Activated T-cell treated with anti-CD3 and anti-CD28 coated beads, Interleukin-2, amount 50 U/mL, for 72 hours (primary cell): ENCODE measurements at places on chromosomes 16 and 17. TPM values are rescaled to one million over a fixed set of nuclear protein-coding genes. Genes with fewer than 3 reads are reported as not detected.
A peak's percentile ranks its signal among the peaks of the same experiment; 100 is the strongest.

The NRN1L gene
- 1.9 TPM for total RNA-seq

The KRTAP9-4 gene
- total RNA-seq = not detected

GRCh38 chr16:23395732-23396131 lies 57.3 kb downstream of the COG7 start:
- DNase-seq = no peak

GRCh38 chr16:57998486-57998885 lies 2.0 kb downstream of the ZNF319 start:
- peak; percentile 57 for DNase-seq

GRCh38 chr17:5832886-5833285 lies 237.3 kb upstream of the WSCD1 start:
- no peak for DNase-seq

The MGAT5B gene
- total RNA-seq = 0.28 TPM

DNA sequence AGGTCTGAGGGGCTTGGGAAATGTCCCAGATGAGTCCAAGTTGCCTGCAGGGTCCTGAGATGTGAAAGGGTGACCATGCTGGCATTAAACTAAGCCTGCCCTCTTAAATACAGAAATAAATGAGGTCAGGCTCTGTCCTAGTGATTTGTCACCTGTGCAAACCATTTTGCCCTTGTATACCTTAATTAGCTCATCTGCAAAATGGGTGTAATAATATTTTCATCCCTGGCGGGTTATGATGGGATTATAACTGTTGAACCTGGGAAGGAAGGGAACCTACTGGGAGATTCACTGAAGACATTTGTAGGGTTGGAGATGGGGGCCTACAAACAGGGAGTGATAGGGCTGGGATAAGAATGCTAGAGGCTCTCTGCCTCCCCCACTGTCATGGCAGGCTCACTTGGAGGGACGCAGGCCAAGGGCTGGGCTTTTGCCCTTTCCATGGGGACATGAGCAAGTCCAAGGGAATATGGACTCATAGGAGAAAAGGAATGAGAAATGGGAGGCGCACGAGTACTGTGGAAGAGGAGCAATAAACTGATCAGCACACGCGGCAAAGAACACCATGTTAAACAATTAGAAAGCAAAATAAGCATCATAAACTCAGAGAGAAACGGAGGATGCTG lies 4.4 kb downstream of the NKD1 start:
- DNase-seq = no peak

GRCh38 chr17:57859601-57860413 lies 10.0 kb upstream of the MRPS23 start:
- DNase-seq = no peak

GRCh38 chr16:71428385-71428784 lies 13.5 kb downstream of the TLE7 start:
- DNase-seq = no peak

The SAMD14 gene
- 3.3 TPM for total RNA-seq

The DNAAF1 gene
- not detected for total RNA-seq

GRCh38 chr16:78789561-78789960 lies 690.1 kb downstream of the WWOX start:
- DNase-seq = no peak

- DNase-seq = no peak
Measured at GRCh38 chr16:48409839-48410632, 24.8 kb upstream of the SIAH1 start.

DNA sequence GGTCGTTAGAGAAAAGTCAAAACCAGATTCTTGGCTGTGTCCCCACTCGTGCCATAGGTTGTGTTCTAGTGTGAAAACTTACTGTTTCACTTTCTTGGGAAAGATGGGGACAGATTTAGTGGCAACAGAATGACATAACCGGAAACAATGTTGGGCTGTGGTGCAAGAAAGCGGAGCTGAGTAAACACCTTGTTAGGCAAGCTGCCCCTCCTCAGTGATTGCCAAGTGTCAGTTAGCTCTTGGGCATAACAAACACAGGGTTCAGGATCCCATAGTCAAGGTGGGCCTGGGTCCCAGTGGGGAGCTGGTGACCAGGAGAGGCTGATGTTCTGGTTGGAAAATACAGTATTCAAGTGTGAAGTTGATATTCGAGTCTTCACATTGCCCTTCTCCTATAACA lies 15.4 kb downstream of the UBN1 start:
- no peak for DNase-seq

The SPATA22 gene
- total RNA-seq = 0.37 TPM

DNA sequence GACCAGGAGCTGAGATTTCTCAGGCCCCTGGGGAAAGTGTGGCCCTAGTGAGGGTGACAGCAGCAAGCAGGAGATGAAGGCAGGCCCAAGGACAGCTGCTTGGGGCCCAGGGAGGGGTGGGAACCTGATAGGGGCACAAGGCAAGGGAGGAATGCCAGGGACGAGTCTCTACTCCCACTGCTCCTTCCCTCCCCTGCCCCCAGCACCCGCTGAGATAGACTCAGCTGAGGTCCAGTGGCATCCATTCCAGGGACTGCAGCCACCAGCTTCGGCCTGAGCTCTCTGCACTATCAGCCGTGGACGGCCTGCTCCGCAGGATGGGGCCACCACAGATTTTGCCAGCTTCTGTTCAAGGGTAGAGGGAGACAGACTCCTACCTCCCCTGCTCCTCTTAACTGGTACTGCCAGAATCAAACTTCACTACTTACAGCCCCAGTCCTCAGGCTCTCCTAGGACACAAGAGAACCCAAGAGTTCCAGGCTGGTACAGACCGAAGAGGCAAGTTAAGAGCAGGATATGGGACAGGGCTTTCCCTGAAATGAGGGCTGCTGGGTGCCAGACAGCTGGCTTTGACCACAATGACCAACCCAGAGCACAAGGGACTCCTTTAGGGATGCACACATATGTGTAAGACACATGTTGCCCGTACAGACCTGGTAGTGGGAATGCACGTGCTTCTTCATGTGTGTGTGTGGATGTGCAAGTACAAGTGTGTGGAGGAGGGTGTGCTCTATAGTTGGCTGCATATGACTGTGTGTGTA lies 5.5 kb downstream of the CACNB1 start:
- no peak for DNase-seq
